Kidney tubule cell (primary cell): ENCODE measurements at places on chromosomes 5 and 9.

DNA sequence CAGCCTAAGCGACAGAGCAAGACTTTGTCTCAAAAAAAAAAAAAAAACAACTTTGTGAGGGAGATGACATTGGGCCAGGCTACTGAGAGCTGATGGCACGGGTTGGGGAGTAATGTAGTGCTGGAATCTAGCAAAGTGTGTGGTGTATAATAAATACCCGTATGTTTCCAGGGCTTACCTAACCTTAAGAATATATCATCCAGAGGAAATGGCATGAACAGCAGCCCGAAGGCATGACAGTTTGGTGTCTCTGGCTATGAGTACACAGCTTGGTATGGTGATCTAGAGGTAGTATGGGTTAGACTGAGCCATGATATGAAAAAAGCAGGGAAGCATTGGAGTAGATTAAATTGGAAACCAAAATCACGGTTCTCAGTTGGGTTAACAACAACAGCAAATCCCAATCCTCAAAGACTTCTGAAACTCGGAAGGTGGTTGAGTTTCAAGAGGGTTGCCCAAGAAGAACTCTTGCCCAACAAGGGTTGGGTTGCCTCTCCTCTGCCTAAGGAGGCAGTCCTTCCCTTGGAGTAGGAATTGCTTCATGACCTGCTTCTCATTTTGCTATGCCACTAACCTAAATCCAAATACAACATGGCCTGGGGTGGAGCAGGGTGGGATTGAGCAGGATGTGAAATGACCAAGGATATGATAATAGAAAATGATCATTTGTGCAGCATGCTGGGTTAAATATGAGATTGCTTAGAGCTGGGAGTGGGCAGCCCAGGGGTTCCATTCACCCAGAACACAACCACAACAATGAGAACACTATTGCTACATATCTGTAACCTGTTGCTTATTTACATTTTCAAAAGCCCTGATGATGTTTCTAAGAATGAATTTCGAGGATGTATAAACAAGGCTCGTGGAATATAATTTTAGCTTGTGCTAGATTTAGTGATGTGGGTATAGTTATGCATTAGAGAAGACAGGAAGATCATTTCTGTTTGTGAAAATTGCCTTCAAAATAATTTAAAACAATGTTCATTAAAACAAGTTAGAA lies 64.6 kb upstream of the ZFR start:
- no peak for DNase-seq

- DNase-seq: peak; percentile 13
Measured at GRCh38 chr9:89690334-89690912, 85.6 kb downstream of the GADD45G start.

DNA sequence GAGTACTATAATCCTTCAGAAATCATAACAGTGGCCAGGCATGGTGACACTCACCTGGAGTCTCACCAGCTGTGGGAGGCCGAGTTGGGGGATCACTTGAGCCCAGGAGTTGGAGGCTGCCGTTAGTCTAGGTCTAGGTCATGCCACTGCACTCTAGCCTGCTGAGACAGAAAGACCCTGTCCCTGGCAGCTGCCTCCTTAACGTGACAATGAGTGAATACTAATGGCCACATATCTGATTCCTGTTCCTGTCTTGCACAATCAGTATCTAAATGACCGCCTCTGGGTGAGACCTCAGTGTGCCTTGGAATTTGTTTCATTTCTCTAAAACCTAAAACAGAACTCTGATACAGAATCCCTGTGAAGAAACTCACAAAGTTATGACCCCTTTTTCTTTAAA lies 131.0 kb upstream of the DAB2 start:
- DNase-seq: no peak

DNA sequence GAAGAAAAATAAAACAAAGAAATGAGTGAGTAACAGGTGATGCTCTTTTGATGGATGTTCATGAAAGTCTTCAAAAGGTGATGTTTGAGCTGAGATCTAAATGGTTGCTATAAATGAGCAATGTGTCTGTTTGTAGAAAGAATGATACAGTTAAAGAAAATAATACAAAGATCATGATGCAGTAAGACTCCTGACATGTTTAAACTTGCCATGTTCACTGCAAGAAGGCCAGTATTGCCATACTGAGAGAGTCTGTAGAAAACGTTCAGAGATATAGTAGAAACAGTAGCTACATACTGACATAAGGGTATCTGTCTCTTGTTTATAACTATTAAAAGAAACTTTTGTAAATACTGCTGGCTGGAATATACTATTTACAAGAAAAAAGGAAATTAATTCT lies 1609.2 kb upstream of the ACO1 start:
- DNase-seq: no peak

- no peak for DNase-seq
Measured at GRCh38 chr5:14142202-14142826, 828 bp upstream of the TRIO start.

DNA sequence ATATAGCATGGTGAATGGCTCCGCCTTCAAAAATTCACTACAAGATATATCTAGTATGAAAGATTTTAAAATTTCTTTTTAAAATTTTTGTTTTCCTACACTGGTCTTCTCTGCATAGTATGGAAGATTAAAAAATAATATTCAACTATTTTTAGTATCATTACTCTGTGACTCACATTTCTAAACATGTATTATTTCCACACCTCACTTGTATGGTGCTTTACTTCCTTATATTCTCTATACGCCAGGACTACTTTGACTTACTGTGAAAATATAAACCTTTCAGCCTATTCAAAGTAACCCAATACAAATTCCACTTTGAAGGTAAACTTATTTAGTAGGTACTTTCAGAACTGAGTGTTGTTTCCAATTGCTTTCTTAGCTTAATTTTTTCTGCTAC lies 26.8 kb upstream of the TXNDC8 start:
- DNase-seq: no peak

- DNase-seq: no peak
Measured at GRCh38 chr5:145889611-145890010, 16.8 kb upstream of the GRXCR2 start.

DNA sequence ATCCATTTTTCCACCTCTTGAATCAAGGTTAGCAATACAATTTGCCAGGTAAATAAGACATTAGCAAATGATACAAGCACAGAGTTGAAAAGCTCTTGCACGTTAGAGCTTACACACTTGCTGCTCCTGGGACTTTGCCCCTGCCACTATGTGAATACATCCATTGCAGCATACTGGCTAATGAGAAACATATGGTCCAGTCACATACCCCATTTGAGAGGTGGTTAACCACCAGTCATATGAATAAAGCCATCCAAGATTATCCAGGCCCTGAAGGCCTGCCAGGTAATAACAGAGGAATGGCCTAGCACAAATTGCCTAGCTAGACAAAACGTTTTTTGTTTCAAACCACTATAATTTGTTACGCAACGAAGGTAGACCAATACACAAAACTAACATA lies 45.8 kb upstream of the FTMT start:
- DNase-seq: no peak

GRCh38 chr9:138046641-138047301 lies 169.2 kb downstream of the CACNA1B start:
- no peak for DNase-seq
